Stimulated activated CD8-positive, alpha-beta memory T cell treated with anti-CD3 and anti-CD28 coated beads, Interleukin-7, amount 100 ng/mL, for 48 hours (primary cell): ENCODE measurements at places on chromosomes 6 and 20.

DNA sequence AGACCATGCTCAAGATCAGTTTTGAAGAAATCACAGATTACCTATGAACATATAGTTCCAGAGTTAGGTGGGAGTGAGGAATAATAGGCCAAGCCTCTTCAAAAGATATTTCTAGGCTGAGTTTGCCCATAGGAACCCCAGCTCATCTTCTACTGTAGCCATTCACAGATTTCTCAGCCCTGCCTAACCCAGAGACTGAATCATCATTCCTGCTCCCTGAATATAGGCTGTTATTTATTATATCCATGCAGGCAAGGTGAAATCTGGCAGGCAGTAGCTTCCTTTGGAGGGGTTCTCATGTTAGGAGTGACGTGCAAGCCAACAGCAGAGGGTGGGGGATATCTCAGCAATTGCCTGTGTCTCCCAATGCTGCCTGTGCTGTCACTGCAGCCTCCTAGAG, 25.6 kb upstream of the ADGRF4 start:
- DNase-seq = no peak

GRCh38 chr6:54301770-54302169, 6.5 kb upstream of the TINAG start:
- no peak for DNase-seq

- no peak for DNase-seq
Observed at GRCh38 chr6:19530188-19530587, 307.0 kb upstream of the ID4 start.

DNA sequence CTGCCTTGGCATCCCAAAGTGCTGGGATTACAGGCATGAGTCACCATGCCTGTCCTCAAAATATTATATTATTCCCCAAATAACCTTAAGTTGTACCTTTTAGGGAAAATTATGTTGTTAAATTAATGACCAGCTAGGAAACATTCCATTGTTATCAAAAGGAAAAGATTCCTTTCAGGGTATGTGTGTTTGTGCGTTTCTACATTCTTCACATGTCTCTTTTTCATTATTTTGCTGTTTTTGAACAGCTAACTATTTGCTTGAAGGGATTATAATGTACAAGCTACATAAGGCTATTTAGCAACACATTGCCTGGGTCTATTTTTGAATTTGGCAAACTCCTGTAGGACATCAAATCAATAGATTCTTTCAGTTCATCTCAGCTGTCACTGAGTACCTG, 57.1 kb downstream of the GJA1 start:
- no peak for DNase-seq

GRCh38 chr6:13117570-13117969, 210.8 kb downstream of the TBC1D7 start:
- DNase-seq = no peak

DNA sequence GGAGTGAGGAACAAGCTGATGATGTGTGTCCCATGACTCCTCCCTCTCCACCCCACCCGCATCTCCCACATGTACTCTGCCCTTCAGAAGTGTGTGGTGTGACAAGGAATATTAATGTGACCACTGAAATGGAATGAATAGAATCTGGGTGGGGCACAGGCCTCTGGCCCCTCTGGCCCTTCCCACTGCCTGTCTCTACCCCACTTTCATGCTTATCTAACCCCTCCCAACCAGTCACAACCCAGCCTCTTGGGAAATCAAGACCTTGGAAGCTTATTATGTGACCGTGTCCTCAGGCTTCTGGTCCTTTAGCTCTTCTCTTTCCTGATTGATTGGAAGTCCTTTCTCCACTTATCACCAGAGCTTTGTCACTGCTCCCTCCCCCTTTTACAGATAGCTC, 312.2 kb upstream of the SOX4 start:
- no peak for DNase-seq

GRCh38 chr6:7157752-7158616, 50.2 kb downstream of the RREB1 start:
- DNase-seq = no peak

GRCh38 chr20:37406010-37406998, 60.4 kb downstream of the SRC start:
- DNase-seq = no peak

DNA sequence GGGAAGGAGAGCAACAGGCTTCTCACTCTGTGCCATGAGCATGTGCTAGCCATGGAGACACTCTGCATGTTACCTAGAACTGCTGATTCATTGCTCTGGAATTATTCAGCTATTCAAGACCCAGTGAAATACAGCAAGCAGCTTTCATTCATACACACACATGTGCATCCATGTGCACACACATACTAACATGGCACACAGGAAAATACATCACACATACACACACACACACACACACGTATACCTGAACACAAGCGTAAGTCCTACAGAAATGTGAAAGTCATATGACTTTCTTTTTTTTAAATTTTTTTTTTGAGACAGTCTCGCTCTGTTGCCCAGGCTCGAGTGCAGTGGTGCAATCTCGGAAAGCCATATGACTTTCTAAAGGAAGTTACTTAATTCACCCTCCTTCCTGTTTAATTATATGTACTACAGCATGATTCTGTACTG, 108.2 kb upstream of the NFATC2 start:
- no peak for DNase-seq

DNA sequence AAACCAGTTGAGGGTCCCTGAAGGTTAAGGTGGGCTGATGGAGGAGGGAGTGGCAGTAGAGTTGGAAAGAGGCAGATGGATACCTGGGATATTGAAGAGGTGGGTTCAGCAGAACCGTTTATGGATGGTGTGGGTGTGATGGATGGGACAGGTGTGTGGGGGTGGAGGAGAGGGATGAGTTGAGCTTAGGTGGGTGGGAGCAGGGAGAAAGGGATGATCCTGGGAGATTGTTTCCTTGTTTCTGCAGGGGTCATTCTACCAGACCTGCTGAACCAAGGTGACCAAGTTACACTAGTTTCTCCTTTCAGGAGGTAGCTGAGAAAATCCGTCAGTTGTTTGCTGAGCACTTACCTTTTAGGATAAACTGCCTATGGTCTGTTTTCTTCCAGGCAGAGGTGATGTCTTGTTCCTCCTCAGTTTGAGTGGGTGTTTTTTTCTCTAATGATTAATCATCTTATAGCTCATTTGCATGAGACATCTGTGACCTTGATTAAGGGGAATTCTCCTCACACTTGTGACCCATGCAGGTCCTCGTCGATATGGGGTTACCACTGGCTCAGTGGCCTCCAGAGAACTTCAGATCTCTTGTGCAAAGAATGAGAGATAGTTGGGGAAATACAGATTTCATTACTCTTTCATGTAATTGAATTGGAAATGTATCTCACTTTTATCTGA, 53.0 kb downstream of the FARS2 start:
- no peak for DNase-seq

DNA sequence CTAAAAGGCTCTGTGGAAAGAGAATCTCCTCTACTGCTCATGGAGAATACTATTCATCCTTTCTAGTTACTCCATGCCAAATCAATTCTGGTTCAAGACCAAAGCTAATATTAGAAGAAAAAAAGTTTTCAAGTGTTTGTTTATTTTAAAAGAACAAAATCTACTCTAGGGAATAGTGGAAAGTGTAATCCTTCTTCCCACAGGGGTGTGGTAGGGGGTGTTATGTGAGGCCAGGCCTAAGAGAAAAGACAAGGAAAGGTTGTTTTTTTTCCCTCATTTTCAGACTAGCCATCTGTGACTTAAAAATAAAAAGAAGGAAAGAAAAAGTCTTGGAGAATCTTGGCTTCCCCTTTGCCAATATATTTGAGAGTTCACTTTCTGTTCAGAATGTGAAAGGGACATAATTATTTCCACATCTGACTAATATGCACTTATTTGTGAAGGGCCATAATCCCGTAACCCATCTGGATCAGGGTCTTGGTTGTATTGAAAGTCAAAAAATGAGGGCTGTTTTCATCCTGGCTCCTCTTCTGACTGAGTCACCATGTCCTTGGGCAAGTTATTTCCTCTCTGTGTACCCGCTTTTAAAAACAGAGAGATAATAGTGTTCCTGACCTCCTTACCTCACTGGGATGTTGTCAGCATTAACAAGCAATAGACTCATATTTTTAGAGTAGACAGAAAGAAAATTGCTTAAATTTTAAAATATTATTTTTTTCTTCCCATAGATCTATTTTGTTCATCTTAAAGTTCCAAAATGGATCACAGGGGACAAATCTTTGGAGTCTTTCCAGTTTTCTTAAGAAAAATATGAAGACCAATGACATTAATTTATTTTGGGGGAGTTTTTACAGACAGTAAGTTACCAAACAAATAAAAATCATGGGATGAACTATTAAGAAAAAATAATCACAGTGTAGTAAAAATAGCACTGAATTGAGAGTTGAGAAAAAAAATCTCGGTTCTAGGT, 233.7 kb downstream of the IBTK start:
- DNase-seq = no peak

GRCh38 chr20:52801628-52802006, 170.5 kb upstream of the TSHZ2 start:
- no peak for DNase-seq

- no peak for DNase-seq
Observed at GRCh38 chr20:6482486-6482885, 285.0 kb upstream of the BMP2 start.

GRCh38 chr6:42407379-42407778, 44.3 kb downstream of the TRERF1 start:
- no peak for DNase-seq

GRCh38 chr6:13700232-13700631, 11.4 kb downstream of the RANBP9 start:
- no peak for DNase-seq

DNA sequence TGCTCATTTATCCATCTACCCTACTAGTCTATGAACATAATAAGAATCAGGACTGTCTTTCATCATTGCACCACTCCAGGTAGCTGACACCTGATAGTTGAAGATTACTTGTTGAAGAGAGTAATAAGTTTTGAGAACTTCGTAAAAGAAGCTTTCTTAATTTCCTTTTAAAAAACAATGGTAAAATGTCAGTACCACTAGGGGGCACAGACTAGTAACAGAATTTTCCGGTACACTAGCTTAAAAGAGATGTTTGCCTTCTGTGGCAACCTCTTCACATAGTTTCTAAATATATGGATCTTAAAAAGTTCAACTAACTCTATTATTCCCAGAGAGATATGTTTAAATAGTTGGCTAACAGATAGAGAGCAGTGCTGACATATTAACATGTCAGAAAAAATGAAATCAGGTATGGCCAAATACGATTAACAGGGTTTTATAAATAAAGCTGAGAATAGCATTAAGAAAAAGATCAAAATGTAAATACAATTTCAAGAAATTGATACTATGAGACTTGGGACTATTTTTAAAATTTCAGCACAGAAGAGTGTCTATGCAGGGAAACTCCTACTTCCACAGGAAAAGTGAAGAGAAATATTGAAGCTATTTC, 5.4 kb upstream of the KCNQ5 start:
- no peak for DNase-seq

- no peak for DNase-seq
Observed at GRCh38 chr6:52361414-52361944, 472 bp upstream of the PAQR8 start.

DNA sequence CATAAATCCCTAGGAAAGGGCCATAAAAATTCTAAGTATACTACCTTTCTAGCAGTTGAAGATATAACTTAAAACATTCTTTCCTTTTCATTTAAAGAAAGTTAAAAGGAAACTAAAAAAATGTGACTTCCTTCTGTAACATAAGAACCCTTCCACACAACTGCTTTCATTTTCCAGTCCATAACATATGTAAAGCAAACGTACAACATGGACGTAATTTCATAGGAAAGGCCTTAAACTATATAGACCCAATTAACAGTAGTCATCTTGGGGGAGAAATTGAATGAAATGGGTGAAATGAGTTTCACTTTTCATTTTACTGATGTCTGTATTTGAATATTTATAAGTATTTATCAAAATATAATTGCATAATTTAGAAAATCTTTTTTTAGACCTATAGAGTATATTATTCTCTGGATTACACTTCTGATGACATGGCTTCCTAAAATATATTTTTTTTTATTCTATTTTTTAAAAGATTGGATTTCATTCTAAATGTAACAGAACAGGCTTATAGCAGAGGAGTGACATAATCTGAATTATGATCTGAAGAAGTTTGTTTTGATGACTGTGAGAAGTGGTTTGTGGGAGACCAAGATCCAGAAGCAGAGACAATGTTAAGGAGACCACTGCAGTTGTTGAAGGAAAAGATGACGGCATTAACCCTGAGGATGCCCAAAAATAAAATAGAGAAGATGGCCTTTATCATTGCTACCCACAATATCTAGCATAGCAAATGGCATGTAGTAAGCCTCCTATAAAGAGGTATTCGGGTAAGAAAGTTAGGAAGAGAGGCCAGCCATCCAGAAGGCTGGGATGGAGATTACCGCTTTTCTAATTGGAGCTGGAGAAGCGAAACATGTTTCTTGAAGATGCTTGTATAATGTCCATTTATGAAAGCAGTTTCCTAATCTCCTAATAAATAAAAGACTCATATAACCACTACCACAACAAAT, 260.4 kb downstream of the PTPRK start:
- DNase-seq = no peak
